ENCODE measurements at places on chromosomes 4 and X.

DNA sequence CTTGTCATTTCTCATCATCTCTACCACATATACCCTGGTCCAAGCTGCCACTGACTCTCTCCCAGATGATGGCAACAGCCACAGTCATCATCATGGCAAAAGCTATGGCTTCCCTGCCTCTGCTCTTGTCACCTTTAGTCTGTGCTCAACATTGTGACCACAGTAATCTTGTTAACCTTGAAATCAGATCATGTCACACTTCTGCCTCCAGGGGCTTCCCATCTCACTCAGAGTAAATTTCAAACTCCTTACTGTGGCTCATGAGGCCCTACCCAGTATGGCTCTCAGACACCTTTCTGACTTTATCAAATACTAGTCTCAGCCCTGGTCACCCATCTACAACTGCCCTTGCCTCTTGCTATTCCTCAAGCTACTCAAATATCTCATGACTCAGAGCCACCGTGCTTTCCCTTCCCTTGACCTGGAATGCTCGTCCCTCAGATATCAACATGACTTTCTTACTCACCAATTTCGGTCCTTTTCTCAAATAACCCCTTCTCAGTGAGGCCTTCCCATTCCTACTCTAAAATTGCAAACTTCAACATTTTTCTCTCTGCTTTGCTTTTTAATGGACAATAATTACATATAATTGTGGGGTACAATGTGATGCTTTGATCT, 41.1 kb upstream of the STIM2 start:
- no peak for DNase-seq

DNA sequence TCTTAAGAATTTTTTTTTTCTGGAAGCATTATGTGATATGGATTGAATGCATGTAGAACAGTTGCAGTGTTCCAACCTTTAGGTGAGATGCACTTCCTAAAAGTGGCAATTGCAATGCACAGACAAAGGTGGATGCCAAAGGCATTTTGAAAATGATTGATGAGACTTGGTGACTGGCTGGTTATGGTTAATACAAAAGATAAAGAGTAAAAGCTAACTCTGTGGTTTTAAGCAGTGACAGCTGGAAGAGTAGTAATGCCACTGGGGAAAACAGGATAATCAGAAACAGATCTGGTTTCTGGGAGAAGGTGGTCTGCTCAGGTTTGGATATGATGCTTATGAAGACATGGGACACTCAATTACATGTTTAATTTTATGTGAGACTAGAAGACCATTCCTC, 345.6 kb downstream of the RPA4 start:
- no peak for DNase-seq

DNA sequence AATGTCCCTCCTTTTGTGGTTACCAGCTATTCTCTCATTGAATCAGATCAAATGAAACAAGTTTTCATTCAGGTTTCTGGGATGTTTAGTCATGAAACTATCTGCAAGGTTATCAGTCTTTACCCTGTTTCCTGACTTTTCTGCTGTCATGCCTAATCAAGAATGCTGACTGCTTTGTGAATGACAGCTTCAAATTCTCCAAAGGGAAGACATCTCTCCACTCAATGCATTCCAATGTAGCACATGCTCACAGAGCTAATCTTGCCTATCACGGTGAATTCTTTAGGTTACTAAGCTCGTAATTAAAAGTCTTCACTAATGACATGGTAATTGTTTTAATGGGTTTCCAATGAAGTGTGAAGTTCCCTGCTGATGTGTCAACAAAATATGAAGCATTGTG, 1068.5 kb downstream of the PCDH7 start:
- DNase-seq: no peak

- DNase-seq: no peak
Observed at GRCh38 chr4:123378794-123379193, 17.8 kb upstream of the SPRY1 start.

GRCh38 chr4:107806196-107806595, 18.5 kb upstream of the SGMS2 start:
- no peak for DNase-seq

GRCh38 chr4:4673070-4673469, 131.2 kb upstream of the STX18 start:
- no peak for DNase-seq

DNA sequence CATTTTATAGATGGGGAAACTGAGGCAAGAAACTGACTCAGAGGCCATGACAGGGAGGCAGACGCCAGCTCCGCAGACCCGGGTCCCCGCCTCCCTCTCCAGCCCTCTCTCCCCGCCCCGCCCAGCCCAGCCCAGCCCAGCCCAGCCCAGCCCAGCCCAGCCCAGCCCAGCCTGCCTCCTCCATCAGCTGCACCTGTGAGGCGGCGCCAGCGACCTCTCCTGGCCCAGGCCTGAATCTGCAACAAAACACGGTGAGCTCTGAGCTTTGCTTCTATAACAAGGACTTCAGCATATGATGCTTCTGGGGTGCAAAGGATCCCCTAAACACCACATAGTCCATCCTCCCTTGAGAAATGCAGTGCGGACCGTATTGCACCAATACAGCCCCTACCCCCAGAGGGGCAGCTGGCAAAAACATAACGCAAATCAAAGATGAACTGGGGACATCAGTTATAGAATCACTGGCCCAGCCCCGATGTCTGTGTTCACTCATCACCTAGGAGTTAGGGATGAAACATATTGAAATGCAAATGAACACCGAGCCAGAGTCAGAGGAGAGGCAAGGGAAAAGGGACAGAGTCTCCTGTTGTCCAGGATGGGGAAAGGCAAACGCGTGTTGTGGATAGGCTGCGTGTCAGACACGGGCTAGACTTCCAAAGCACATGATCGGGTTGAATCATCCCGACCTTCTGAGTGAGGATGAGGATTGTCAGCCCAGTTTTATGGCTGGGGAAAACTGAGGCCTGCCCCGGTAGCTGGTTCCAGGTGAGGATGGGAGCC, 216.1 kb upstream of the PSAPL1 start:
- DNase-seq: no peak

DNA sequence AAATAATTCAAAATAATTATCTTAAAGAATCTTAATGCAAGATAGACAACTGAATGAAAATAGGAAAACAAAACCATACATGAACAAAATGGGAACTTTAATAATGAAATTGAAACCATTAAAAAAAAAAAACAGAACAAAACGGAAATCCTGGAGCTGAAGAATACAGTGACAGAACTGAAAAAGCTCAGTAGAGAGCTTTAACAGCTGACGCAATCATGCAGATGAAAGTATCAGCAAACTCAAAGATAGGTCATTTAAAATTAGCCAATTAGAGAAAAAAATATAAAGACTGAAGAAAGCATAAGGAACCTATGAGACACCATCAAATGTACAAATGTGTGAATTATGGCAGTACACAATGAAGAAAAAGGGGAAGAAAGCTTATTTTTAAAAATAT, 18.8 kb downstream of the SLC25A31 start:
- DNase-seq: no peak

- no peak for DNase-seq
Observed at GRCh38 chrX:35664833-35665232, 133.3 kb upstream of the MAGEB16 start.

DNA sequence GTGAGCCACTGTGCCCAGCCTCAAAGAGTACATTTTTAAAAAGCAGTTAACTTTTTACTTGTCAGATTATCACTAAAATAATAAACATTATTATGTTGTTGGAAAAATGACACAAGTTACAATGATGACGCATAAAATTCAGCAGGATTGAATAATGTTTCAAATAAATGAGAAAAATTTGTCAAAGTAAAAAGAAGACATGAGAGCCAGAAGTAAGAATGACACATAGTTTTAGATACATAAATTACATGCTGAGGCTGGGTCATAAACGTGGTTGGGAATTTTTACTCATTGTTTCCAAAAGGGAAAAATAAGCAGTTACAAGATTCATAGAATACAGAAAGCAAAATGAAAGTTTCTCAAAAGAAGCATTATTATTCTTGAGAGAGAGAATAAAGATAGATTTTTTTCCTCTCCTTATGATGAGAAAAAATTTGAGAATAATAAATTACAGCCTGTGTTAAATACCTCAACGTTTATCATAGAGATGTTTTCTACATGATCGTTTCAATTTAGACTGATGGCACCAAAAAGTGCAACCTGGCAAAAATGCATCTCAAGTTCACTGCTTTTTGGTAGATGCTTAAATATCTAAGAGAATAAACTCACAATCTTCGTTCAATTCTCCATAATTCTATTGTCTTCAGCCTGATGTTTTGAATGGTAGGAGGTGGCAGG, 40.4 kb downstream of the GUCY1B1 start:
- DNase-seq: no peak

- no peak for DNase-seq
Observed at GRCh38 chr4:8123870-8124269, 34.7 kb downstream of the ABLIM2 start.

DNA sequence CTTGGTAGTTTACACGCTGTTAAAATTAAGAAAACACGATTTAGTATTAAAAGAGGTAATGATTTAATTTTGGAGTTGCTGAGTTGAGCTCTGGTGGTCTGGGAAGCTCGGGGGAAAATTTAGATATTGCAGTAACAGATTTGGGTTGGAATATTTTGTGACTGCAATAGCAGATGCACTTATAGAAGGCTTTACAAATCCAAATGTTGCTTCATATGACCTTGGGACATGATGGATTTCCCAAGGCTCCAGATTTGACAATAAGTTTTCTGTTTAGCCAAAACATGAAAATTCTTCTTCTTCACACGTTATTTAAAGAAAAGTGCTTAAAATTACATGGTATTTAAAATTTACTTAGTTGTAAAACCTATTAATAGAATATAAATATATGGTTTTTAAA, 302.0 kb downstream of the SPRY1 start:
- no peak for DNase-seq

GRCh38 chrX:17495052-17495451, 120.1 kb downstream of the NHS start:
- DNase-seq: no peak

GRCh38 chrX:133911825-133912495, 73.4 kb downstream of the GPC3 start:
- no peak for DNase-seq

DNA sequence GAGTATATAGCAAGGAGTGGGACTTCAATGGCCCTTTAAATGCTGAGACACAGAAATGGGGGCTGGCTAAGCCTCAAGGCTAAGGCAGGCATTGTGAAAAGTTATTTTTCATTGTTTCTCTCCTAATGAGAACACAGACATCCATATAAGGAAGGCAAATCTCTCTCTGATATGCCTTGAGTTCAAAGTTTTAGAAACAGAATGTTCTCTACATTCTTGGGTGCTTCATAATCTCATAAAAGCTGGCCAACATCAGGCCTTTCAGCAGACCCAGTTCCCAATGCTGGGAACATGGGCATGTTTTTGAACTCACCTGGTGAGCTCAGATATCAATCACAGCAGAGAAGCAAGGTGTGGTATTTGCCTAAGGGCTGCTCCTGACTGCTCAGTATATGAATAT, 19.4 kb upstream of the RAB40A start:
- DNase-seq: no peak

DNA sequence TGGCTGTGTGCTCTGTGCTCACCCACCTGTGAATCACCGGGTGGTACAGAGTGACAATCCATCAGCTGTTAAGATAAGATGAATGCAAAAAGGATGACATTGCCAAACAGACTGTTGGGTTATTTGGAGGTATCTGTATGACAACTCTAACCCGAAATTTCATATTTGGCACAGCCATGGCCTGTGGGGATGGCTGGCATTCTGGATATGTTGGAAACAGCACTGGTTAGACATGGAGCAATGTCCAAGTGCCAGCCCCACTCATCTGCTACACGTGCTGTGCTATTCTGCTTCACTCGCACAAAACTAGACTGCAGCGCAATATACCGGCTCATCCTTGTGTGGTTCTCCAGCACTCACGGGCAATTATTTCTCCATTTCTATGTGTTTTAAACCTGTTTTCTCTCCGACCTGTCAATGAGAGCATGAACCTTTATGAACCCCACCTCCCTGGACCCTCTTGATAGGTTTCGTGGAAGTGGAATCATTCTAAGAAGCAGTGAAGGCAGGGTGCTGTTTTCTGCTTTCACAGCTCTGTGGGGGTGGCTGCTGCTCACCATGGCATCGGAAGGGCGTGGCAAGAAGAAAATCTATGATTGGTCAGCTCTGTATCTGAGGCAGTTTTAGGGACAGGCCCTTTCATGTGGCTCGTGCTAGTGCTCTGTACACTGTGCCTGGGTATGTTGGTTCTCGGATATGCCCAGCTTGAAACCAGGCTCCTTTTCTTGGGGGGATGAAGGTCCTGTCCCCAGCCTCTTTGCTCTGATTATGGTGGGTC, 94.9 kb downstream of the ENPP6 start:
- DNase-seq: no peak

DNA sequence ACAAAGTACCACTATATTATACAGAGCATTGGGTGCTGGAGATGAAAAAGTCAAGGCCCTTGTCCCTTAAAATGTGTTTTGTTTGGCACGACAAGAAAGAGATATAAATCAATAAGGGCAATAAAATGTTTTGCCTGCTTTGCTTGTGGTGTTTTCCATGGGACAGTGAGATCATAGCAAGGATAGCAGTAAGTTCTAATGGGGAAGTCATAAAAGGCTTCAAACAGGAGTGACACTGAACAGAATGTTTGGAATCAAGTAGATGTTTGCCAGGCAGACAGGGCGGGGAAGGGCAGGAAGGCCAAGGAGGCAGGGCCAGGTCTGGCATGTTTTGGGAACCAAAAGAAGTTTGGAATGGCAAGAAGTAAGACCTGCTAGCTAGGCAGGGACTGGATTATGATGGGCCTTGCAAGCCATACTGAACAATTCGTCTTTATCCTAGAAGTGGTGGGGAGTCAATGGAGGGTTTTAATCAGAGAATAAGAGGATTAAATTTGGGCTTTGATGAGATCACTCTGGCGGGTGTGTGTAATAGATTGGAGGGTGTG, 16.4 kb downstream of the FGF2 start:
- DNase-seq: no peak

DNA sequence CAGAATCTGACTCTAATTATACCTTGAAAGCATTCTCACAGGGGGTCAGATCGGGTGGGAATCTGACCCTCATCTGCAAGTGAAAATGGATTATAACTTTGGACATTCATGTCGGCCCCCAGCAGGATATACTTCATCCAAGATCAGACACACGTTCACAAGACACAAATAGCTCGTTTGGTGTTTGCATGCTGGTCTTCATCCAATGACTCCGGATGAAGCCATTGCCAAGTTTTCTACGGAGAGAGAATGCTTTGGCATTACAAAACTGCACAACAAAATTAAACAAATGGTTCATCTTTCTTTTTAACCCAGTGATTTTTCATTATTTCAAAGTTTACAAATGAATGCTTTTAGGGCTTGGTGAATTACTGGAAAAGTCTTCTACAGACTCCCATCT, 105.5 kb downstream of the MID1 start:
- no peak for DNase-seq

GRCh38 chrX:70434914-70435586, 9.6 kb upstream of the DLG3 start:
- no peak for DNase-seq

GRCh38 chr4:154164931-154165839, 326.4 kb downstream of the DCHS2 start:
- DNase-seq: no peak
